ENCODE measurements at places on chromosomes 4 and X.

DNA sequence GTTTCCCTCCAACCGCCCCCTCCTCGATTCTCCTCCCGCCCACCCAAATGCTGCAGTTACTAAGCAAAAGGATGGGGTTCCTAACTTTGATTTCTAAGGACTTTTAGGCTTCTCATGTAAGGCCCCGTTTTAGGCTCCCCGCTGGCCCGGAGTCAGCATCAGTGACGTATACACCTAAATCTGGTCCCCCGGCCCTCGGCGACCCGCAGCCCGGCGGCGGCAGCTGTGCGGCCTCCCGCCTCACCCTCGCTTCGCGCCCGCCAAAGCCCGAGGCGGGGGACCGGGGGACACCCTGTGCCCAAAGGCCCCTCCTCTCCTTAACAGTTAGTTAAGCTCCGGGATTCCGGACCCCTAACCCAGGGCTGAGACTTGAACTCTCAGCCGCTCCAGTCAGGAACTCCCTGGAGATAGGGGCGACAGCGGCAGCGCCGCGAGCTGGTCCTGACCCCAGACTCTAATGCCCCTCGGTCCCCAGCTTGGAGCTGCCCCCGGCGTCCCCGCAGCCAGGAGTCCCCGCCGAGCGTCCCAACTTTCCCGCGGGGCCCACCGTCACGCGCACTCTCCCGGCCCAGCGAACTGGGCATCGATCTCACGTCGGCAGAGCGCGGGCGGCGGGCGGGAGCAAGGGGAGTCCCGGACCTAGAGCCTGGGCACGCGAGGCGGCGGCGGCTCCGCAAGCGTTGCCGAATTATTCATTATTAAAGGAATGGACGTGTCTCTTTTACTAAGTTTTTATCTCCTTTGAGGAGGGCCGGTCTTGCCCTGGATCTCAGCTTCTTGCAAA is 1.5 kb upstream of the NR3C2 start:
- DNase-seq: no peak

DNA sequence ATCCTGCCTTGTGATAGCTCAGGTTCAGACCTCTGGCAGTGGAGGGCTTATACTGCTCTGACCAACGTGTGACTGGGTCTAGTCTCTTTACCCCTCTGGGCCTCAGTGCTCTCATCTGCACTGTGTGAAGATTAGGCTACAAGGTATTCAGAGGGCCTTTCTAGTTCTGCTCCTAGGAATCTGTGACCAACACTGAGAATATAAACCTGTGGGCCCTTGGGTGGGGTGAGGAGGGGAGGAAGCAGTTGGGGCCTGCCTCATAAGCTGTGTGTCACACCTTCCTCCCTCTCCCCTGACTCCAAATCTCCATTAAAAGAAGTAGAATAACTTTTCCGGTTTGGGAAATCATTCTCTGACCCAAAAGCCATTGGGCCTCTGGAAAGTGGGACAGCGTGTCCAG is 66.3 kb upstream of the MSN start:
- DNase-seq: no peak

DNA sequence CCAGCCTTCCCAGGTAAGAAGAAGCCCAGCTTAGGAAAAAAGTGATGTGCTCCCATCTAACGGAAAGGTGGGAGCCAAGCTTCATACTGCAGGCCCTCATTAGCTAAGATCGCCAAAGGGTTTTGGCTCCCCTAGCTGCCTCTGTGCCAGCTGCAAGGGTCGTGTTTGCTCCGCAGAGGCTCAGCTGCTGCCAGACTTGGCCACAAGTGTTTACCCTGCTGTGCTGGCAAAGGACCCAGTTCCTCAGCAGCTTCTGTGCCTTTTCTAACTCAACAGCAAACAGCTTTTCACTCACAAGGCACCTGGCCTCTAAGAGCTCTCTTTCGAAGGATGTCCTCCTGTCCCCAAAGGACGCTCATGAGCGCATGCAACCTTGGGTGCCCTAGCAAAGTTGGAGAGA is 12.2 kb upstream of the VMA21 start:
- no peak for DNase-seq

GRCh38 chr4:126753592-126753991 is 879.2 kb upstream of the INTU start:
- no peak for DNase-seq

DNA sequence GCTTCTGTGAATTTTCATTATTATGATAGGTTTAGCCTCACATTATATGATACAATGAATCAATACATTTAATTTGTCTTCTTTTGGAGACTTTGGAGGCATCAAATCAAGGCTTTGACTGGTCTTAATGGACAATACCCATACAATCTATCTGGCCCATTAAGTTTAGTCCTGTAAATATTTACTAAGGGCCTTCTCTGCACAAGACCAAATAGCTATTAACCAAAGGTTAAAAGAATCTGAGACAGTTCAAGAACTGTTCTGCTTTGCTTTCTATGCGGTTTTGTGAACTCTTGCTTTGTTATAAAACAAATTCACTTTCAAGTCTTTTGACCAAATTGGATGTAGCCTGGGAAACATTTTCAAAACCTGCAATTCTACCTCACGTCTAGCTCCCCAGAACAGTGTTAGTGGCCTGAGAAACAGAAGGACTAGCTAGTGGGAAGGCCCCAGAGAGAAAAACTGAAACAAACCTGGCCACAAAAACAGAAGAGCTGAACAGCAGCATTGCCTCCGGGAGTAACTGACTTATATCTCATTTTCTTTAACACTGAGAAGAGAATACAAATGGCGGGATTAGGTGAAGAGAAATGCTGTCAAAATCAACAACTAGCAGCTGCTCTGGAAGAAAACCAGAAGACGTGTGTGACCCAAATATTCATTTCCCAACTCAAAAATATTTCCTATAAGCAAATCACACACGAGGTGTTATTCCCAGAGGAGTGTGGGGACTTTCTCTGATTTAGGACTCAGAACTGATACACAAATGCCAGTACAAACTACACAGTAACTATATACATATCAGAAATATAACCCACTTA is 548 bp downstream of the TLR1 start:
- no peak for DNase-seq

- DNase-seq: no peak
These were observed 76.6 kb downstream of the INTS12 start for GRCh38 chr4:105631818-105632400.

DNA sequence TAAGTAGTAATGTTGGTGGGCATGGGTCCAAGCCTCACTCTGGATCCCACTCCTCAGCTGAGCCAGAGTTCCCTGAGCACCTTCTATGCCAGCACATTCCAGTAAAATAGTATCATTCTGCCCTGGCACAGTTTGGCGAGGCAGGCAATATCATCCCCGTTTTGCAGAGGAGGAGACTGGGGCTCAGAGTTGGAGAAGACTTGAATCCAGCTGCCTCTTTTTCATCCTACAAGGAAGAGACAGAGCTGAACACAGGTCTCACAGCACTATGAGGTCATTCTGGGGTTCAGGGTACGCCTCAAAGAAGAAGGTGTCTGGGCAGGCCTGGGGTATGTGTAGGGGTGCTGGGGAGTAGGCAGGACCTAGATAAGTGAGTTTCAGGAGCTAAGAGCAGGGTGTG is 103.9 kb upstream of the STX18 start:
- DNase-seq: no peak

DNA sequence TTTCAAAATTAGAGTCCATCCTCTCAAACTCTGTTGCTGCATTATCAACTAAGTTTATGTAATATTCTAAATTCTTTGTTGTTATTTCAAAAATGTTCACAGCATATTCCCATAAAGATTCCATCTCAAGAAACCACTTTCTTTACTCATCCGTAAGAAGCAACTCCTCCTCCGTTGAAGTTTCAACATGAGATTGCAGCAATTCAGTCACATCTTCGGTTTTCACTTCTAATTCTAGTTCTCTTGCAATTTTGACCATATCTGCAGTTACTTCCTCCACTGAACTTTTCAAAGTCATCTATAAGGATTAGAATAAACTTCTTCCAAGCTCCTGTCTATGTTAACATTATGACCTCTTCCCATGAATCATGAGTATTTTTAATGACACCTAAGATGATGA is 216.6 kb upstream of the SLC7A11 start:
- no peak for DNase-seq

- no peak for DNase-seq
These were observed 833.9 kb downstream of the FSTL5 start for GRCh38 chr4:161329852-161330251.

GRCh38 chrX:103687073-103687695 is 685 bp upstream of the MORF4L2 start:
- DNase-seq: no peak

GRCh38 chr4:98493296-98493695 is 165.1 kb downstream of the TSPAN5 start:
- DNase-seq: no peak

DNA sequence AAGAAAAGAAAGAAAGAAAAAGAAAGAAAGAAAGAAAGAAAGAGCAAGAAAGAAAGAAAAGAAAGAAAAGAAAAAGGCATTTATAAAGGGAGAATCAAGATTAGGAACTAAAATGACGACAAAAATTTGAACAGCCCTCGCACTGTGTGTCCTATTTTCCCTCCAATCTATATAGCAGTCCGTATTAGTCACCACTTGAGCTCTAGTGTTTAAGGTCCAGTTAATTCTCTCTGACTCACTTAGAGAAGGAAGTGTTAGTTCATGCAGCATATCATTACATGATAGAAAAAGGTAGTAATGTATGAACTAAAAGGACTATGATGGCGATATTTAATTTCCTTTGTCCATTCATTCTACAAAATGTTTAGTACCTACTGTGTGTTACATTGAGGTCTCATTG is 122.7 kb downstream of the CBLL2 start:
- no peak for DNase-seq

GRCh38 chr4:173253561-173253960 is 80.6 kb downstream of the HMGB2 start:
- no peak for DNase-seq
